ENCODE measurements at places on chromosomes 1 and 21.
A peak's percentile ranks its signal among the peaks of the same experiment; 100 is the strongest.

GRCh38 chr1:39205102-39205780 lies 746 bp downstream of the MACF1 start:
- ATAC-seq: peak; percentile 93

DNA sequence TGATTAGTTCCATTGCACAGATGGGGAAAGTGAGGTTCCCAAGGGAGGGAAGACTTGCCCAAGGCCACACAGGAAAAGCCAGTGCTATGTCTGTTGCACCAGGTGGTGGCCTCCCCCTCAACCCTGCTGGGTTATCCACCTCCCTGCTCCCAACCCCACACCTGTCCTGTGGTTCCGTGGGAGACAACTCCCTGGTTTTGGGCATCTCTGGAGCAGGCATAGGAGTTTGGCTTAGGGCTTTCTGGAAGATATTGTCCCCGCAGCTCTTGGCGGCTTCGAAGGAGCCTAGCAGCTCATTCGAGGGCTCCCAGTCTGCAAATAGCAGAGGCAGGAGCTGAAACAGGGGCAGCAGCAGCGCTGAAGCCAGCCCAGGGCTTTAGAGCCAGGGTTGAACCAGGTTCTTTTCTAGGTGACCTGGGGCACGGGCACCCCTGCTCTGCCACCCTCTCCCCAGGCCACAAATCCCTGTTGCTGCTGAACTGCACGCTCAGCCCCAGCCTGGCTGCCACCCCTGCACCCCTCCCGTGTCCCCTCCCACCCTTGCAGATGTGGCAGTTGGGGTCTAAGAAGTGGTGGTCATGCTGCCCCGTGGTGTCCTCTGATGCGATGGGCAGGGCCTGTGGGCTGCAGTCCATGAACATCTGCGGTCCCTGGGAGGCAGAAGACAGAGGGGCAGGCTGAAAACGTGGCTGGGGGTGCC lies 22.1 kb downstream of the SPOCD1 start:
- ATAC-seq: no peak

DNA sequence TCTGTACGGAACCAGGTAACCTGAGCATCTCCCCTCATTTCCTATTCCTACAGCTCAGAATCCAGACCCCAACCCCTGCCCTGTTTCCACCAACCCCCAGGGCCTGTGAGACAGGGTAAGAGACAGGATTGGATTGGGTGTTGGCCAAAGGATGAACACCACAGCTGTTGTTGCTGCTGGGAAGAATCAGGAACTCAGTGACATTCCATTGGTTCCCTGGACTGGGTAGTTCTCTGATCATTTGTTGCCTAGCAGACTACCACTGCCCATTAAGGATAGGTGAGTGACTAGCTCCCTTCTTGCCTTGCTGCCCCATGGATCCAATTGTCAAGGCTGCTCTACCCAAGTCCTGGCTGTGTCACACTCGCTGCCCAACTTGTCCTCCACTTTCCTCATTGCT lies 10.0 kb downstream of the NCSTN start:
- no peak for ATAC-seq

- ATAC-seq: no peak
These were observed 3.6 kb downstream of the FMO1 start for GRCh38 chr1:171251952-171252300.

- peak; percentile 63 for ATAC-seq
These were observed at the start of gene GOLT1A for GRCh38 chr1:204213668-204214662. TSS of gene GOLT1A (minus strand) at chr1:204213988. CDS start at chr1:204213906, 82 bp downstream.

- ATAC-seq: no peak
These were observed 5.8 kb upstream of the CTSE start for GRCh38 chr1:206029484-206029883.

DNA sequence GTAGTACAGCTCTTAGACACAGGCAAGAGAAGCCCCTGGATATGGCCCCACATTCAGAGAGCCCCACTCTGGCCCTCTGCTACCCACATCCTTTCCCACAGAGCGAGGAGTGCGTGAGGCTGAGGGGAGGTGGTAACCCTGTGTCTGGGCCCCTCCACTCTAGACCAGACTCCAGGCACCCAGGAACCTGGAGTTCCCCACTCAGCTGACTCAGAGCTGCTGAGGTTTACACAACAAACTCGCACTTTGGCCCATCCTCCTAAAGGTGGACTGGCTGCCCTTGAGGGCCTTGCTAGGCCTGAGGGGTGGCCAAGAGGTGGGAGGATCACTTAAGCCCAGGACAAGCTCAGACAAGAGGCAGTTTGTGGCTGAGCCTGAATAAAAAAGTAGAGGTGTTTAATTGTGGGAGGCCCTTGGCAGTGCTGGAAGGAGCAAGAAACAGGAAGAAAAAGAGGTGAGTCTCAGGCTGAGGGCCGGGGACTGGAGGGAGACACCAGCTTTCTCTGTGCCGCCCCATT lies 10.7 kb downstream of the MR1 start:
- ATAC-seq: peak; percentile 99

- ATAC-seq: no peak
These were observed 73.7 kb downstream of the LRRC8C start for GRCh38 chr1:89706700-89707012.

DNA sequence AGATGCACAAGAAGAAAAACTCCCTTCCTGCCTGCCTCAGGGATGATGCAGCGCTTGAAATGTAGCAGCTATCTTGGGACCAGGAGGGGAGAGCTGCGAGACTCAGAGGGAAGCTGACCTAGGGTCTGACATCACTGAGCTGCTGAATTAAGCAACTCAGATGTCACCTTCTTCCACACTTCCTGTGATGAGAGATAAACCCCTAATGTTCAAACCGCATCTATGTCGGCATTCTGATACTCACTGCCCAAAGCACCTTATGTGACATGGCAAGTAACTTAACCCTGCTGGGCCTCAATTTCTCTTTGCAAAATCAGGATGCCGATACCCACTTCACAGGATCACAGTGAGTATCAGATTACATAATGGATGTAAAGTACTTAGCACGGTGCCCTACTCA lies 9.1 kb upstream of the AK2 start:
- ATAC-seq: peak; percentile 65

DNA sequence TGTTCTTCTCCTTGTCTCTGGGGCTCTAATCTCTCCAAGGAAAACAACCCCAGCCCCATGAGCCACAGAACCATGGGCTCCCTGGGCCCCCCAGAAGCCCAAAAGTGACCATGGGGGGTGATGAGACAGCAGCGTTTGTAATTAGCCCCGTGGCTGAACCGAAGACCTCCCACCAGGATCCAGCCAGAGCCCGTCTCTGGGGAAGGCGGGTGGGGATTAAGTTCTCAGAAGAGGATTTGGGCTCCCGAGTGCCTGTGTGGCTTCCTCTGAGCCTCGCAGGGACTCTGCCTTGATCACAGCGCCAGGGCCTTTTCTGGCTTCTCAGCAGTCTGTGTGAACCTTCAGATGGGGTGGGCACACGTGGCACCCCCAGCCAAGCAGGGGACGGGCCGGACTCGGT lies 77.0 kb downstream of the ALPL start:
- ATAC-seq: no peak

- no peak for ATAC-seq
These were observed 2.6 kb downstream of the TXNIP start for GRCh38 chr1:145993618-145994390.

DNA sequence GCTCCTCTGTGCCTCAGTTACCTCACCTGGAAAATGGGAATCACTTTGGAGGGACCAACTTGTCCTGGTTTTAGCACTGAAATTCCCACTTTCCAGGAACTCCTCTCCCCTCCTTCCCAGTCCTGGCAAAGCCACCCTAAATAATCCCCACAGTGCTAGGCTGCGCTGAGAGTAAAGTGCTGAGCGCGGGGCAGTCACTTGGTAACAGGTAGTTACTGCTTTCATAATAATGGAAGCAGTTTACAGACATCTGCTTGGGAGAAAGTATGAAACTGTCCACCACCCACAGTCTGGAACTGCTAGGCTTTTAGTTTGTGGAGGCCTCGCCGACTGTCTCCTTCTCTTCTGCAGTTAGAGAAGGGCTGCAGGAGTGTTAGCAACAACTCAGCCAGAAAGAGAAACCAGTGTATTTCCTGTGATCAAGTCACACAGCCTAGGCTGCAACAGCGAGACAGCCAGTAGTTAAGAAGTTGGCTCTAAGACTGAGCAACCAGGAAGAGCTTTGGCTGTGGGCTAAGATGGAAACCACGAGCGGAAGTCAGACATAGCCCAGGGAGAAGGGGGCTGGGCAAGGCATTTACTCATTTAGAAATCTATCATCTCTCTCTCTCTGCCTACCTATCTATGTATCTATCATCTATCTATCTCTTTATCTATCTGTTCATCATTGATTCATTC lies 30.8 kb upstream of the ABCG1 start:
- peak; percentile 92 for ATAC-seq

- no peak for ATAC-seq
These were observed 127.2 kb downstream of the IGSF21 start for GRCh38 chr1:18234790-18235242.

- no peak for ATAC-seq
These were observed 185.7 kb upstream of the VAMP3 start for GRCh38 chr1:7585216-7585907.

DNA sequence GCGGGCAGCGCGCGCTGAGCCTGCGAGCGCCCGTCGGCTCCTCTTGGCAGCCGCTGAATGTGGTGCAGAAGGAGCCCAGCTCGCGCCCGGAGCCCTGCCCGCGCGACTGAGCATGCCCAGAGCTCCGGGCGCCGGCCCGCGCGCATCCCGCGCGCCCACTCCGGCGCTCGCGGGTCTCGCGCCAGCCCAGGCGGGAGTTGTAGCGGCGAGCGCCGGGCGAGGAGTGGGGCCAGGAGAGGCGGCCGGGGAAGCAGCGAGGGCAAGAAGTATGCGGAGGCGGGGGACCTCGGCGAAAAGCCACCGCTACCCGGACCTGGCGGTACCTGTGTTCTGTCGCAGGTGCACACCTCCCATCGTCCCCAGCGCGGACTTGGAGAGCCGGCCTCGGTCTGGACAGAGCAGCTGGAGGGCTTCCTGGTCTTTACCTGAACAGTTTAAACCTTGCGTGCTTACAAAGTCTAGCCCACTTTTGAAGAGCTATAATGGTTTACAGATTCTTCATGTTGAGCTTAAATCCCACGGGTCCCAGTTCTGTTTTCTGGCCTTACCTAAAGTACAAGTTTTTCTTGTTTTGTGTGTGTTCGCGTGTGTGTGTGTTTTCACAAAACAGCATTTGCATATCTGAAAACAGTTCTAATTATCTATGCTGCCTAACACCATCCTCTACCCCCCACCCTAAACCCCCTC lies at the start of gene DDAH1:
TSS of gene DDAH1 (minus strand) at position 61 of the 687 bp plus-strand sequence. CDS start 114 bp downstream, outside the sequence.
- ATAC-seq: peak; percentile 53

DNA sequence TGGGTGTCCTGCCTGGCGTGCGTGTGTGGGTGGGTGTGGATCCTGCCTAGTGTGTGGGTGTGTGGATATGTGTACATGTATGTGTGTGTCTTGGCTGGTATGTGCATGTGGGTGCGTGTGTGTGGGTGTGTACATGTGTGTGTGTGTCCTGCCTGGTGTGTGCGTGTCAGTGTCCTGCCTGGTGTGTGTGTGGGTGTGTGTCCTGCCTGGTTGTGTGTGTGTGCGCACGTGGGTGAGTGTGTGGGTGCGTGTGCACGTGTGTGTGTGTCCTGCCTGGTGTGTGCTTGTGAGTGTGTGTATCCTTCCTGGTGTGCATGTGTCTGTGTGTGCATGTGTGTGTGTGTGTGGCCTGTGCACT lies 60.1 kb downstream of the PRDM16 start:
- ATAC-seq: no peak

DNA sequence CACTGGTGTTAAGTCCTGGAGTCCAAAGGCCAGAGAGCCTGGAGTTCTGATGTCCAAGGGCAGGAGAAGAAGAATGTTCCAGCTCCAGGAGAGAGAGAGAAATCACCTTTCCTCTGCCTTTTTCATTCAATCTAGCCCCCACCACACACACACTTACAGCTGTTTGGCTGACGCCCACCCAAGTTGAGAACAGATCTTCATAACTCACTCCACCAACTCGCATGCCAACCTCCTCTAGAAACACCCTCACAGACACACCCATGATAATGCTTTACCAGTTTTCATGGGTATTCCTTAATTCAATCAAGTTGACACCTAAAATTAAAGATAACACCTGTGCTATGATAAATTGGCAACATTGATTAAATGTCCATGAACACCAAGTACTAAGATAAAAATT lies 42.0 kb downstream of the MNDA start:
- no peak for ATAC-seq

GRCh38 chr1:94827434-94827833 lies 7.3 kb downstream of the SLC44A3 start:
- no peak for ATAC-seq

DNA sequence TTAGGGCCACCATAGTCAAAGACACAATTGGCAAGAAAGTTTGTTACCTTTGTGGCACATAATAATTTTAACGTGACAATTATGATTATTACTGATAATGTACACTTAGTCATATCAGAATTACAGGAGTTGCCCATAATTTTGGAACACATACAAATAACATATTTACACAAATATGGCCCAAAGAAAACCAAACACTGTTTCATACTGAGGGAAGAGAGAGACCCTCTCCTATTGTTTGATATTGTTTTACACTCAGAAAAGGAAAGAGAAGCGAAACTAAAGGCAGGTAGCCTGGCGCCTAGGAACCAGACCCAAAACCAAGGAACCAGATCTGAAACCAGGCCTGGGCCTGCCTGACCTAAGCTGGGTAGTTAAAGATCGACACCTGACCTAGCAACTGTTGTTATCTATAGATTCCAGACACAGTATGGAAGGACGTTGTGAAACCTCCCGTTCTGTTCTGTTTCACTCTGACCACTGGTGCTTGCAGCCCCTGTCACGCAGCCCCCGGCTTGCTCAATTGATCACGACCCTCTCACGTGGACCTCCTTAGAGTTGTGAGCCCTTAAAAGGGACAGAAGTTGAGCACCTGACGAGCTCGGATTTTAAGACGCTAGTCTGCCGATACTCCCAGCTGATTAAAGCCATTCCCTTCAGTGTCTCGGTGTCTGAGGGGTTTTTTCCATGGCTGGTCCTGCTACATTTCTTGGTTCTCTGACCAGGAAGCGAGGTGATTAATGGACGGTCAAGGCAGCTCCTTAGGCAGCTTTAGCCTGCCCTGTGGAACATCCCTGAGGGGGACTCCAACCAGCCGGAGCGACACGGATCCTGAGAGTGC lies 27.9 kb downstream of the C1orf115 start:
- ATAC-seq: no peak

- ATAC-seq: no peak
These were observed 312.6 kb downstream of the SIPA1L2 start for GRCh38 chr1:232317350-232317749.

DNA sequence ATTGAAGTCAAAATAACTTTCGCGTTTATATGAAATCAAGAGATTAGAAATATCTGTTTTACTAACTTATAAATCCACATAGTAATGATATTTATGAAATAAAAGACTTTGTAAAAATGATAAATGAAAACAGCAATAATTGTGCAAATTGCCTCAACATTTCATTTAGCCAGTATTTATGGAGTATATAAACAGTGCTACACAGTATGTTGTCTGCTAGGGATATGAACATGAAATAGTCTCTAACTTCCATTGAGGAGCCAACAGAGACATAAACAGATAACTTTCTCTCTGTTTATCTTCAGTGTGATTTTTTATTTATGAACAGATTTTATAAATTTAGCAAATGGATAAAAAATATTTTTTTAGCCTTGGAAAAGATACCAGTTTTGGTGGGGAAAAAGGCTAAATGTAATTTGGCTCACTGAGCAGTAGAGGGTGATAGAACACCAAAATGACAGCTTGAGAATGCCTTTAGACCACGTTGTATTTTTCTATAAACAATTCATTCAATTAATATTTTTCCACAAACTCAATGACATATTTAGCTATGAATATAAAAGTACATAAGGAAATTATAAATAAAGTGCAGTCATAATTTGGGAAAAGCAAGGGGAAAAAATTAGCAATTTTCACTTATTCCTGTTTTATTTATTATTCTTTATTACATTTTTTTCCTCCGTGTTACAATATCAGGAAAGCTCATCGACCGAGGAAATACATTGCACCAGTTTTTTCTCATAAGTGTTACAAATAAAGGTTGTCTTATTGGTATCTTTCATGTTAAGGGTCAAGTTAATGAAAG lies 47.5 kb upstream of the EEIG2 start:
- ATAC-seq: no peak

- no peak for ATAC-seq
These were observed 68.4 kb upstream of the IPO9 start for GRCh38 chr1:201760516-201760915.
